ENCODE measurements at places on chromosomes 16 and 17.
A peak's percentile ranks its signal among the peaks of the same experiment; 100 is the strongest.

- DNase-seq, result no peak
These were observed 22.5 kb upstream of the LYRM9 start for GRCh38 chr17:27915709-27916108.

DNA sequence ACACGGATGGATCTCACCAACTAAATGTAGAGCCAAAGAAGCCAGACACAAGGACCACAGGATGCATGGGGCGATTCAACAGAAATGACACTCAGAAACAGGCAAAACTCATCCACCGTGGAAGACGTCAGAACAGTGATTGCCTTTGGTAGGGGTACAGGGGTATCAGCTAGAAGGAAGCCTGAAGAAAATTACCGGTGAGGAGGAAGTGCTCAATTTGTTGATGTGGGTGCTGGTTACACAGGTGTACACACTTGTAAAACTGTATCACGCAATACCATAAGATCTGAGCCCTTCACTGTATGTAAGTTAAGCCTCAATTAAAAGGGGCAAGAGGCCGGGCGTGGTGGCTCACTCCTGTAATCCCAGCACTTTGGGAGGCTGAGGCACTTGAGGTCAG, 226.1 kb downstream of the C16orf78 start:
- DNase-seq, result no peak

- no peak for DNase-seq
These were observed 1.3 kb downstream of the RILP start for GRCh38 chr17:1648173-1648962.

DNA sequence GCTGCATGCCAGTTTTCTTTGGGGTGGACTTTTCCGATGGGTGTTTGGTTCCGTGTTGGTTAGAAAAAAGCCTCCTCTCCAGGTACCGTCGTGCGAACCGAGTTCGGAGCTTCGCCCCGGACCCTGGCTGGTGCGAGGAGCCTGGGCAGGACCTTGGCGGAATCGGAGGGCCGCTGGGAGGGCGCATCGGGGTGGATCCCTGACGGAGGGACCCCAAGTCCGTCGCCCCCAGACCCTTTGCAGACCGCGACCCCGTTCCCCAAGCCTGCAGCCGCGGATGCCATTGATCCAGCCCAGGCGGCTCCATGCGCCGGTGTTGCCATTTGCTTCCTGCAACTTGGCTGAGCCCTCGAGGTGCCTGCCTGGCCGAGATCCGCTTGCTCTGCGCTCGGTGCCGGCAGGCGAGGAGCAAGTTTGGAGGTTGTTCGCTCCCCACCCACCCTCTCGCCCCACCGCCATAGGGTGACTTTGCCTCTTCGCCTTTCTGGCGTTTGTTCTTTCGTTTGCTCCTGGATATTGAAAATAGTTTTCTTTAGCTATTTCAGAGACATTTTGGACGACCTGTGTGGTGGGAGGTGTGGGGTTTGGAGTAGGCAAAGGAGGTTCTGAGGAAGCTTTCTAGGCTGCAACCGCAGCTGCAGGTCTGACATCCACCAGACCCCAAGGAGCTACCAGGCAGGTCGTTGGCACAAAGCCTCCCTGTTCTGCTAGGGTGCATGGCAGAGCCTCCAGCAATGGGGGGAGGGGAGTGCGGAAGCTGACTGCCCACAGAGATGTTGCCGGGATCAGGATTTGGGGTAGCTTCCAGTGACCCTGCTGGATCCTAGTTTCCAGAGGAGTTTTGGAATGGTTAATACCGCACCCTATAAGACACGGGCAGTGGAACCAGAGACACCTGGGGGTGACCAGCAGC, 58.2 kb downstream of the RAP1GAP2 start:
- DNase-seq, result peak; percentile 41

GRCh38 chr17:48997103-48997826, at the start of gene IGF2BP1:
Gene IGF2BP1 (plus strand): TSS chr17:48997385. CDS start chr17:48997746, 361 bp downstream.
- DNase-seq, result no peak

DNA sequence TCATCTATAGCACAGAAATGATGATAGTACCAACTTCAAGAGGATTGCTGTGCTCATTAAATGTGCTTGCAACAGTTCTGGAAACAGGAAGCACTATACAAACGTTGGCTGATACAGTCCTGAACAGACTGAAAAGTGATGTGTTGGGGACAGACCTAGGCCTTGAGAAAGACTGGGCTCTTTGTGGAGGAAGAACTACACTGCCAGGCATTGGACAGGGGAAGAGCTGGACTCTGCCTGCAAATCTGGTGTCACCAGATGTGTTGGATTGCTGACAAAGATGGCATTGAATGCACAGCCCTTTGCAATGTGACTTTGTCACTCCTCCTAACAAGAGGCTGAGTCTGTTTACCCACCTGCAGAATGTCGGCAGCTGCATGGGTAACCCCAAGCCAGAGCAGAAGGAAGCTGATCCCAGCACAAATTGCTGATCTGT, 12.4 kb upstream of the ST6GALNAC2 start:
- DNase-seq, result no peak

DNA sequence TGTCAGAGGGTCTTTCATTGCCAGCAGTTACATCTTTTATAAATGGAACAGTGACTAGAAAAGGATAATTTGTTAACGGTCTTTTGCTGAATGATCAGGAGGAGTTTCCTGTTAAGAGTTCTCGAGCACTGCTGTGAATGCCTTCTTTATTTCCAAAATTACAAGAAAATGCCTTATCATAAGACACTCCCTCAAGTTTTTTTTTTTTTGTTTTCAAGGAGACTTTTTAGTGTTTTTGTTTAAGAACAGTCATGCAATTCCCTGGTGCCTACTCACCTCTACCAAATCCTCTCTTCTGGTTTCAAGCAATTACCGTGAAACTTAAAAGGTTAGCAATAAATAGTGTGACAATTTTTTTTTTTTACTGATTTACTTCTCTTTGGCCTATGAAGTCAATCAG, 19.0 kb upstream of the VWA3A start:
- no peak for DNase-seq

DNA sequence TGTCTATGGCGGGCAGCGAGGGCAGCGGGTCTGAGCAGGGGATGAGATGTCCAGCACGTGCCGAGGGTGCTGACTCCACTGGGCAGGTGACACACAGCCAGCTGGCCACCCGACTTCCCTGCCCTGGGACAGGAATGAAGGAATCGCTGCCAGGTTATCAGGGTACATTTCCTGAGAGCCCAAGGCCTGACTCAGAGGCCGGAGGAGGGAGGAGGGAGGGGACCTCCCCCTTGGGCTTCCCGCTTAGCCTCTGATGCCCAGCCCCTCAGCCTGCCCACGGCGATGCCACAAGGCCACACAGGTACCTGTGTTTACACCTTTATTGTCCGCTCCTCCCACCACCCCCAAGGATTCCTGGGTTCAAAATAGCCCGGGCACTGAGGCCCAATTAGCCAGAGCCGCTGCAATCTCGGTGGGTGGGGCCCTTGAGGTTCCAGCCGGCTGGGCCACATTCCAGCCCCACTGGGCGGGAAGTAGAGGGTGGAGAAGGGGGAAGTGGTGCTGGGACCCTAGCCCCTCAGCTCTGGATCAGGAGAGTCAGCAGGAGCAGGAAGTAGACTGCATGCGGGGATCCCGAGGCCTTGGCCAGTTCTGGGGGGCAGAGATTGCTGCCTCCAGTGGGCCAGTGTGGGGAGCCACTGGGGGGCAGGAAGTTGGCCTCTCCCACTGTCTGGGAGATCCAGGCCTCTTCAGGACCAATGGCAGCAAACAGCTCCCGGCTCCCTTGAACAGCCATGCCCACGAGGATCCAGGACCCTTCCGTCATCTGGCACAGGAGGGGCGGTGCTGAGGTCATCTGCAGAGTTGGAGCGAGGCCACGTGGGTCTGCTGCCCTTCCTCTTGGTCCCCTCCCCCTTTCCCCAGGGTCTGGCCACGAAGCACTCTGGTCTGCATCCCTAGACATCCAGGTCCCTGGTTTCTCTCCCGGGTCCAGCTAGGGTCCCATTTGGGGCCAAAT, 3.4 kb upstream of the PRSS8 start:
- DNase-seq, result peak; percentile 91

- no peak for DNase-seq
These were observed 83.5 kb downstream of the CDYL2 start for GRCh38 chr16:80720804-80721371.

- DNase-seq, result no peak
These were observed 221.6 kb downstream of the ENGASE start for GRCh38 chr17:79296243-79296642.

Data from RWPE1 (cell line).